ENCODE measurements at places on chromosomes 3 and 15.
A peak's percentile ranks its signal among the peaks of the same experiment; 100 is the strongest.

DNA sequence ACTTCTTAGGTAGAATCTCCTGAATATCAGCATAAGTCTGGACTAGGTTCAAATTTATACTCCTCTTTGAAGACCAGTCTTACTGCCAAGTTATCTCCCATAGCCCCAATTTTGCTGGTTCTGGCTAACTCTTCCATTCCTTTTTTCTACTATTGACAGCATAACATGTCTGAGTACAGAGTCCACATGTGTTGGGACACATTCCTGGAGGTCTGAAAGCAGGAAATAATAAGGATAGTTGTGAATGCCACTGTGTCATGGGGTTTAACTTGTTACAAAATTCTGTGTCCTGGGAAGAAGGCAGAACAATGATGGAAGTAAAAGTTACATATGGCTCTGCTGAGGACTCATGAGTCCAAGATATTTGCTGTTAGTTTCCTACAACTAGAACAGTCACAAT is 57.4 kb upstream of the ZBTB20 start:
- no peak for DNase-seq

- DNase-seq: no peak
Measured at GRCh38 chr15:54312528-54312927, 334.3 kb downstream of the UNC13C start.

DNA sequence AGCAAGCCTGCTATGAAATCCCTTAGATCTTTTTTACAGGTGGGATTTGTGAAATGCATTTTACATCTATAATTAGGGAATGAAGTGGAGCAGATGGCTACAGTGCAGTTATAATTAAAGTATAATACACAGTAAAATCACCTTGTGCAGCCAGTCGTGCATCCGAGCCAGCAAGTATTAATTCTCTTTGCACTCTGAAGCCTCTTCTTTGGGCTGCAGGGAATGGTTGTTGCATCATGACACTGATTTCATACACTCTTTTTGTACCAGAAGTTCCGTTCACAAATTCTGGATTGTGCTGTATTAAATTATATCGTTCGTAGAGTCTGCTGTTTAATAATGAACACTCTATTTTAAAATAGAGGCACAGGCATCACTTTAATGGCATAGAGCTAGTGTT is 28.7 kb upstream of the TP63 start:
- no peak for DNase-seq

GRCh38 chr15:66905954-66906353 is 159.4 kb upstream of the SMAD3 start:
- DNase-seq: no peak

DNA sequence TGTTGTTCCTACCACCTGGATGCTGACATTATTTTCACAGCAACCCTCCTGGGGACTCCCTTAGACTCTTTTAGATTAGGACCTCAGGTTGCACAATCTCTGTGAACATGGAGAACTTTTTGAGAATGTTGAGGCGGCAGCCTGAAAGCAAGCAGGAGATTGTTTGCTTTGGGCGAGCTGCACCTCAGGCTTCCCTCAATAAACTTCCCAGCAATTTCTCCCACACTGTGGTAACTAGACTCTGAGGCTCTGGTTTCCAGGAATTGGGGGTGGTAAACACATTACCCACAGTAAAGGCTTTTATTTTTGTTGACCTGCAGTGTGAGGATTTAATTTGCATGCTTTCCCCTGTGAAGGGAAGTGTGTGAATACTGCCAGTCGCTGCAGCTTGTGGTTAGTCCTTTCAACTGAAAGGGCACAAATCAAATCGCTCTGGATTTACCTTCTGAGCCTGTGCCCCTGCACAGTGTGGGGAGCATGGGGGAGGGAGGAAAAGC is 35.2 kb upstream of the SIAH2 start:
- DNase-seq: no peak

- no peak for DNase-seq
Measured at GRCh38 chr3:171799501-171799900, 10.8 kb downstream of the PLD1 start.

DNA sequence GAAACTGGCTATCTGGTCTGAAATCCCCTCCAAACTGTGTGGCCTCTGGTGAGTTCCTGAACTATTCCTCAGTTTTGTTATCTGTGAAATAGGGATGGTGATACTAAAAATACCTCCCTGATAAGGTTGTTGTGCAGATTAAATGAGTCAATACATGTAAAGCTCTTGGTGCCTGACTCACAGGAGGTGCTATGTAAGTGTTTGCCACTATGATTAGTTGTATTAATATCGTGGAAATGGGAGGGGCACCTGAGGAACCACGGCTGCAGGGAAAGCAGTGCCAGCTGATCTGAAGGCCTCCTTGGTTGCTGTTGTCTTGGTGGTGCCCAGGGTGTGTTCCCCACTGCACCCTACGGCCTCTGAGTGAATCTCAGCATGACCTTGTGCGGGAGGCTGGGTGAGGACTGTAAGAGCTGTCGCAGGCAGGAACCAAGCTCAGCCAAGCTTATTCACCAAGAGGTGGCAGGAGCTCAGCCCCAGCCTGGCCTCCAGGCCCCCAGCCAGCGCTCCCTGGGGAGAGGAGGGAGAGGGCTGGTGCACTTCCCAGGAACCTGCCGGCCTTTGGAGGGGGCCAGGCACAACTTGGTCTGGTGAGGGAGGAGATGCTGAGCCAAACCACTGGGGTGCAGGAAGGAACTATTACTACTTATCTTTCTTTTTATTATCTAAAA is 44.8 kb upstream of the CCDC174 start:
- DNase-seq: peak; percentile 27

GRCh38 chr3:130688015-130688688 is 58.5 kb downstream of the PIK3R4 start:
- DNase-seq: no peak

DNA sequence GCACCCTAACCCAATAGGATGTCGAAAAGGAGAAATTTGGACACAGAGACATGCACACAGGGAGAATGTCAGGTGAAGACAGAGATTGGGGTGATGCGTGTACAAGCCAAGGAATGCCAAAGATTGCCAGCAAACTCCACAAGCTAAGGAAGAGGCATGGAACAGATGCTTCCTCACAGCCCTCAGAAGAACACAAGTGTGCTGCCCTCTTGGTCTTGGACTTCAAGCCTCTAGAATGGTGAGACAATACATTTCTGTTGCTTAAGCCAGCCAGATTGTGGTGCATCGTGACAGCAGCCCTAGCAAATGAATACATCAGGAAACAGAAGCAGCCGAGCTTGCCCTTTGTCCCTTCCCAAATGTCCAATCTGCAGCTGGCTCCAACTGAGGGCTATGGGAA is 23.7 kb upstream of the ARL8B start:
- no peak for DNase-seq

GRCh38 chr3:177249203-177249602 is 51.9 kb upstream of the TBL1XR1 start:
- no peak for DNase-seq

DNA sequence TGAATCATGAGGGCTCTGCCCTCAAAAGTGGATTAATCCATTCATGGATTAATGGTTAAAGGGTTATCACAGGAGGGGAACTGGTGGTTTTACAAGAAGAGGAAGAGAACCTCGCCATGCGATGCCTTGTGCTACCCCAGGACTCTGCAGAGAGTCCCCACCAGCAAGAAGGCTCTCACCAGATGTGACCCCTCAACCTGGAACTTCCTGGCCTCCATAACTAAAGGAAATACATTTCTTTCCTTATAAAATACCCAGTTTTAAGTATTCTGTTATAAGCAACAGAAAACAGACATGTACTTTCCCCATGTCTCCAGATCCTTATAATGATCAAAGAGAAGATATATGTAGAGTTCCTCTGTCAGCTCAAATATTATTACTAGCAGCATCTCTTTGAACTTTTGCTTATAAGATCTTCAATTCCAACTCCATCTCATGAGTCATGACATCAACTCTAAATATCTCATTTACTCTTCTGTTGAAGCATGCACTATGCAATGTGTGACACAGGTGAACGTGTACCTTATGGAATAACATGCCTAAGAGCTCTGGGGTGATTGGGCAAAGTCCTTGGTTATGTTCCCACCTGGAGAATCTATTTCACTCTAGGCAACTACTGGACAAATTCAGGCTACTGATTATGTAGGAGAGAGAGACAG is 37.5 kb upstream of the ZBTB38 start:
- DNase-seq: no peak

DNA sequence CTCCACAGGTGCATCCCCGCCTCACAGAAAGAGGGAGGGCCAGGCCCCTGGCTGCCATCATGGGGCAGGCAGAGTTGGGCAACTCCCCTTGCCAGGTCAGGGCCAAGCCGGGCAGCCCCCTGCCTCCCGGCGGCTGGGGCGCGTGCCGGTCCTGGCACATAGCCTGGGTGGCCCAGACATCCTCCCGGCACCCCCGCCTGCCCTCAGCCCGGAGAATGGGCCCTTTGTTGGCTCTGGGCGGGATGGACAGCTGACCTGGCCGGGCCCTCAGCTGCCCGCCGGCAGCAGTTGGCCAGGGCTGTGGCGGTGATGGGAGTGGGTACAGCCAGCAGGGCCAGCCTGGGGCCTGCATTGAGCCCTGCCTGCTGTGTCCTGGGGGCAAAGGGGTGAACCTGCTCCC is 16.5 kb downstream of the PLXNA1 start:
- DNase-seq: no peak

- DNase-seq: no peak
Measured at GRCh38 chr3:9780458-9780812, 10.7 kb upstream of the CAMK1 start.

- DNase-seq: no peak
Measured at GRCh38 chr15:61753018-61753710, 307.1 kb downstream of the VPS13C start.

DNA sequence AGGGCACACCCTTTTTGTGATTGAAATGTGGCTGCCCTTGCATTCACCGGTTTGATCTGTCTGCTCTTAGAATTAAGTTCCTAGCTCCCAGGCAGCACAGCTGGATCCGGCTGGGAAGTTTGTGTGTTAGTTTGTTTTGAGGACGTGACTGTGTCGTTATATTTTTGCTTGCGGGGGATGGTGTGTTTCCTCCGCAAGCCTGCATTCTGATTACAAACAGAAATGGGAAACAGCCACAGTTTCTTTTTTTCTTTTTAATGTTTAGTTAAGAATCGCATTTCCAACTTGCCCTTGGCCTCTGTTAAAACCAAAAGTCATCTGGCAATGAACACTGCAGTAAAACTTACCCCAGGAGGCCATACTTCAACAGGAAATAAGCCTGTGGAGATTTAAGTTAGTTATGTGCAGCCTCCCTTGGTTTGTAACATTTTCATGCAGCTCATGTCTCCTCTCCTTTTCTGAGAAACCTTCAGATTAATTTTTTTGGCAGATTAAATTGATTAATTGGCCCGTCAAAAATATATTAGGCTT is 888 bp downstream of the TMOD3 start:
- no peak for DNase-seq

DNA sequence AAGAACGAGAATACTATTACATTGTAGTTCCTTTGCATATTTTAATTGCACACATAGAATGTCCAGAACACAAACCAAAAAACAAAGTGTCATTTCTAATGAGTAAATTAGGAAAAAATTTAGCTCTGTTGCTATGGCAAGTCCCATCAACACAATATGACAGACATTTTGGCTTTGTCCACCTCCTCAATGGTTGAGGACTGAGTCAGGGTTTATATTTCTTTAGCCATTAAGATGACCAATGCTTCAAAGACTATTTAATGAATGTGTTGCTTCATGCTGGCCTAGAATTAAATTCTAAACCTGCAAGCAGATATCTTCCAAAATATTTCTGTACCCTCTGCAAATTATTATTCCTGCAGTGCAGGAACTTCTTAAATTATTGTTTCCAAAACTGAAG is 719.2 kb downstream of the NTRK3 start:
- DNase-seq: no peak

GRCh38 chr3:179113903-179114302 is 34.3 kb upstream of the PIK3CA start:
- no peak for DNase-seq

- DNase-seq: peak; percentile 43
Measured at GRCh38 chr3:171407759-171408158, 52.4 kb downstream of the TNIK start.

- peak; percentile 53 for DNase-seq
Measured at GRCh38 chr15:66803182-66803729, 101.2 kb downstream of the SMAD6 start.

DNA sequence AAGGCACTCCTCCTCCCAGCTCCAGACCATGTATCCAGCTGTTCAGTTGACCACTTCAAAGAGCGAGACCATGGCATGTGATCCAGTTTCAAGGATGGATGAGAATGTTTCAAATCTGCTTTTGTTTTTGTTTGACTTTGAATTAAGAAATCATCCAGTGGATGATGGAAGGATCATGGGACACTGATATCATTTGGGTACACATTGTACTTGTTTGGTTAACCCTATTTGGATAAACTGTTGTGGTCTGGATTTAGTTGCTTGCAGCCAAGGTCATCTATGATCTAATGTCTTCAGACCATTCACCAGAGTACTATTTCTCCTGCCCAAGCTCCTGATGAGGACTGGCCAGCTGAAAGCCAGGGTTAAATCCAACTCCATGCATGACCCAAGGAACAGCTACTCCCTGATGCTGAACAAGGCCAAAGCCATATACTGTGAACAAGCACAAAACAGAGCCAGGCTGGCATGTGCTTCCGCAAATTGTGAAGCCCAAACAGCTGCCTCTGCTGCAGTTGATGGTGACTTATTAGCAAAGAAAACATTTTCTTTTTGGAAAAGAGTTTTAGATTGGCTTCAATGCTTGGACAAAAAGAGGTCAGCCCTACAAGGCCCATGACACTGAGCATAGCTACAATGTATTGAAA is 5.2 kb upstream of the ADAMTS17 start:
- no peak for DNase-seq

GRCh38 chr15:34619151-34619550 is 35.7 kb upstream of the GOLGA8B start:
- DNase-seq: no peak

DNA sequence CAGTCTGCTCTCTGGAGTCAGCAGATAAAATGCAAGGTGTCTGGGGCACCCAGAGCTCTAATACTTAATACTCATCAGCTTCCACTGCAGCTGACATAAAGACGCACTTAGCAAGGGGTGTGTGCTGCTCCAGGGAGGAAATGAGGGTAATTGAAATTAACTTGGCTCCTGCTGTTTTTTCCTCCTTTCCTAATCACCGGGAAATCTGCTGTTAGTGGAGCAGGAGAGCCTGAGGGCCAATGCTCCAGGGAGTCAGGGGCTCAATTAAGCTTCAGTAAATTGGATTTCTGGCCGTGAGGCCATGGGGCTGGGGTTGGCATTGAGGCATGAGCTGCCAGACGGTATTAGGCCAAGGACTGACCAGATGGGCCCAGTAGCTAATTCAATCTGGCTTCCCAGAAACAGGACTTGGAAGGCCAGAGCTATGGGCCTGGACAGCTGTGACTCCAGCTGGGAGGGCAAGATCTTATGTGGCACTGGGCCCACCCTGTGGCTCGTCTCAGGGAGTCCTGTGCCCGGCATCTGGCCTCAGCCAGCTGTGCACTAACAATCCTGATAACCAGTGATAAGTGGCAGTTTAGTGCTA is 30.7 kb upstream of the CHRNB4 start:
- DNase-seq: no peak

- DNase-seq: no peak
Measured at GRCh38 chr3:189685291-189685690, 54.1 kb downstream of the TP63 start.

- no peak for DNase-seq
Measured at GRCh38 chr3:171176244-171176933, 149.9 kb upstream of the SLC2A2 start.

Measured in epithelial cell of prostate (primary cell).